ENCODE measurements at places on chromosomes 6 and 20.

DNA sequence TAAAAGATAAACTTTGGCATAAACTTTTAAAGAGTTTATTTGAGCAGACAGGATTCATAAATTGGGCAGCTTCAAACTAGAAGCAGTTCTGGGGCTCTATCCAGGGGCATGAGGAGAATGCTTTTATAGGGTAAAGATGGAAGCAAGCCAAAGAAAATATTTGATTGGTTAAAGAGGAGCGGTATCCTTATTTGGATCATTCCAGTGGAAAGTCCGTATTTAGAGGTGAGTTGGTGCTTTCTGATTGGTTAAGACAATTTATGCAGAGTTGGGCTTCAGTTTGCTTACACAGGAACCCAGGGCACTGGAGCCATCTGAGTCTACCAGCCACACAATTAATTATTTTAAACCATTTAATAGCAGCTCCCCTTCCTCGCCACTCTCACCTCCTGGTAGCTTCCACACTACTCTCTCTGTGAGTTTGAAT lies 37.9 kb upstream of the RNF217 start:
- no peak for DNase-seq

GRCh38 chr20:34874094-34874654 lies 1.5 kb upstream of the GGT7 start:
- DNase-seq, result peak; percentile 77

- no peak for DNase-seq
Observed at GRCh38 chr20:40777653-40778052, 88.6 kb upstream of the MAFB start.

DNA sequence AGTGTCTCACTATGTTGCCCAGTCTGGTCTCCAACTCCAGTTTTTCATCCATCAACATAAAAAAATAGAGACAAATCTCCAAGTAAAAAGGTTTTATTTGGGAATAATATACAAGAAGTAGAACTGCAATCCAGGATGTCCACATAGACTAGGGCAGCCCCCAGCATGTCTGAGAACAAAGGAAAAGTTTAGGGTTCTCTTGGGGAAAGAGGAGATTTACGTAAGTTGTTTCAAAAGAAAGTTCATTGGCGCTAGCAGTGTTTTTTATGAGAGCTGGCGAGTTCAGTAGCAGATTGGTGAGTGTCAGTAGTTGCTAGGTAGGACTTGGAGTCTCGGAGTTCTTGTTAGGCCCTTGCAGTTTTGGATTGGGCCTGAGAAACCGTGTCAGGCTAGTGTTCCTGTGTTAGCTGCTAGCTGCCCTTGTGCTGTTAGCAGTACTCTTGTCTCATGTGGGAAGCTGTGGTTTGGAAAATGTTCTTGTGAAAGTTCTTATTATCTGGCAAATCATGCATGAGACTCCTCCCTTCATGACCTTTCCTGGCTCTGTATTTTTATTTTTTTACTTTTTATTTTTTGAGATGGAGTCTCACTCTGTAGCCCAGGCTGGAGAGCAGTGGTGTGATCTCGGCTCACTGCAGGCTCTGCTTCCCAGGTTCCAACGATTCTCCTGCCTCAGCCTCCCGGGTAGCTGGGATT lies 24.7 kb downstream of the TTLL9 start:
- no peak for DNase-seq

- DNase-seq, result no peak
Observed at GRCh38 chr6:12404651-12405050, 114.5 kb downstream of the EDN1 start.

DNA sequence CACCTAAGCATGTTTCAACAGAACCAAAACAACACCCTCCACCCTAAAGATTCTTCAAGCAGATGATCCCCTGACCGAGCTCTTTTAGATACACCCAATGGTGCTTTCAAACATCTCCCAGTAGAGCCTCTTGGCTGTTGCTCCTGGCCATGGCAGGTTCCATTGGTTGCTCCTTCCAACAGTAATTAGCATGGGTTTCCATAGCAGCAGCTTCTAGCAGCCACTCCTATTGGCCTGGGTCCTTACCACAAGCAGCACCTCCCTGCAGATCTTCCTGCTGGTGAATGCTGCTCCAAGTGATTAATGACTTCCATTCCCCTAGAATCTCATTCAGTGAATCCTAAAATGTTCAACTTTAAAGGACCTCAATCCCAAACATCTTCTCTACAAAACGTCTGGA lies 13.9 kb downstream of the CCN2 start:
- no peak for DNase-seq

GRCh38 chr6:38671885-38672467 lies 31.0 kb downstream of the GLO1 start:
- no peak for DNase-seq

GRCh38 chr6:104750449-104750848 lies 109.3 kb downstream of the HACE1 start:
- DNase-seq, result no peak

- no peak for DNase-seq
Observed at GRCh38 chr6:158865769-158866168, 46.6 kb upstream of the EZR start.

GRCh38 chr6:2982426-2983117 lies 11.2 kb upstream of the SERPINB6 start:
- no peak for DNase-seq

DNA sequence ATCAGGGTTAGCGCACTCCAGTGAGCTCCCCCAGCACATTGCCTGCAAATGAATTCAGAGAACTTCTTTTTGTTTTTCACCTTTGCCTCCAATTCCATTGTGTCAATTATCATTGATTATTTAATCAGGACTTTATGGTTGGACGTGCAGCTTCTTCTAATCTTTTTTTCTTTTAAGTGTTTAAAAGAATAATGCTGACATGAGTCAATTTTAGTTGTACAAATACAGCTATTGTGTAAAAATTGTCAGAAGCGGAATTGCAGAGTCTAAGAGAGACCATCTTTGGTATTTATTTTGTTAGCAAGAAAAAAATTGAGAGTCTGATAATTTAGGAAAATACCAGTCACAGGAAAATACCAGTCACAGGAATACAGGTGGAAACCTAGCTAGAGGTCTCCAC lies 5.5 kb downstream of the ABT1 start:
- no peak for DNase-seq

GRCh38 chr6:119323931-119324330 lies 25.6 kb downstream of the MAN1A1 start:
- DNase-seq, result no peak

DNA sequence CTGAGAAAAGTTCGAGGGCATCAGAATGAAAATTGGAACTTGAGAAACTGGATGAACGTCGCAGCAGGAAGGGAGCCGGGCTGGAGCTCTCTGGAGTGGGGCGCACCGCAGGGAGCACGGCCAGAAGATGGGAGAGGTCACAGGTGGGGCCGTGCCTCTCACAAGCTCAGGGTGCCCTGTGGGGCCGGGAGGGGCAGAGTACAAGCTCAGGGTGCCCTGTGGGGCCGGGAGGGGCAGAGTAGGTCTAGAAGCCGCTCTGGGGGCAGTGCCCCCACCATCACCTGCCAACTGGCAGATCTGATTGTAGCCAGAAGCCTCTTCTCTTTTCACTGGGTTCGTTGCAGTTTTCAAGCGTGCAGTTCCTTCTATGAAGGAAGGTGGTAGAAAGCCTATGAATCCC lies 61.1 kb upstream of the SNX9 start:
- DNase-seq, result no peak

GRCh38 chr6:41733707-41734665 lies 1.4 kb downstream of the TFEB start:
- DNase-seq, result peak; percentile 67

- DNase-seq, result no peak
Observed at GRCh38 chr20:62111148-62111547, 11.1 kb upstream of the LSM14B start.

DNA sequence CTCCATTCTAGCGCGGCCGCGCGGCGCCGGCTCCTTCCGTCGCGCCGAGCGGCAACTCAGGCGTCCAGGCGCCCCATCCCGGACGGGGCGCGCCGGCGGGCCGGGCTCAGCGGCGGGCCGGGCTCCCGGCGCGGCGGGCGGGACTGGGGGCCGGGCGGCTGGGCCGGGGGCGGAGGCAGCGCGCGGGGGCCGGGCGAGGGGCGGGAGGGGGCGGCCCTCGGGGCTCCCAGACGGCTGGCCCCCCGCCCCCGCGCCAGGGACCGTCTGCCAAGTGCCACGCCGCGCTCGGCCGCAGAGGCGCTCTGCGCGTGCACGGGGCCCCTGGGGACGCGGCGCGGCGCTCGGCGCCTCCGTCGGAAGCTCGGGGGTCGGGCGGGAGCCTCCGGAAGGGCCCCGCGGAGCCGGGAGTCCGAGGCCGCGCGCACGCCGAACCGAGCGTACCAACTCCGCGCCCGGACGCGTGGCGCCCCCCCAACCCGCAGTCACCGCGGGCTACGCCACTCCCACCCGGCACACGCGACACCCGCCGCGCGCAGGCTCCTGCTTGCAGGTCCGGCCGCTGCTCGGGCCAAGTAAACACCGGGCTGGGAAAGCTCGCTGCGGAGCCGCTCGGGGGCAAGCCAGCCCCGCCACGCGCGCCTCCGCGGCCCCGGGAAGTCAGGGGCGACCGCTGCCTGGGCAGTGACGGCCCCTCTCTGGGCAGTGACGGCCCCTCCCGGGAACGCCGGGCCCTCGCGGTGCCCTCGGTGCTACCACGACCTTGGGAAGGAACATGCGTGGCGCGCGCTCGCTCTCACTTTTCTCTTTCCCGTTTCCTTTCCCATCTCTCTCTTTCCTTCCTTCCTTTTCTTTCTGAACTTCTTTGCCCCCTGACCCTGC lies at the start of gene PREX1:
PREX1 (minus strand) TSS at position 145 of the 879 bp plus-strand sequence; CDS start at position 6, 139 bp downstream.
- peak; percentile 85 for DNase-seq

GRCh38 chr6:144064402-144065212 lies 30.8 kb downstream of the SF3B5 start:
- peak; percentile 84 for DNase-seq

DNA sequence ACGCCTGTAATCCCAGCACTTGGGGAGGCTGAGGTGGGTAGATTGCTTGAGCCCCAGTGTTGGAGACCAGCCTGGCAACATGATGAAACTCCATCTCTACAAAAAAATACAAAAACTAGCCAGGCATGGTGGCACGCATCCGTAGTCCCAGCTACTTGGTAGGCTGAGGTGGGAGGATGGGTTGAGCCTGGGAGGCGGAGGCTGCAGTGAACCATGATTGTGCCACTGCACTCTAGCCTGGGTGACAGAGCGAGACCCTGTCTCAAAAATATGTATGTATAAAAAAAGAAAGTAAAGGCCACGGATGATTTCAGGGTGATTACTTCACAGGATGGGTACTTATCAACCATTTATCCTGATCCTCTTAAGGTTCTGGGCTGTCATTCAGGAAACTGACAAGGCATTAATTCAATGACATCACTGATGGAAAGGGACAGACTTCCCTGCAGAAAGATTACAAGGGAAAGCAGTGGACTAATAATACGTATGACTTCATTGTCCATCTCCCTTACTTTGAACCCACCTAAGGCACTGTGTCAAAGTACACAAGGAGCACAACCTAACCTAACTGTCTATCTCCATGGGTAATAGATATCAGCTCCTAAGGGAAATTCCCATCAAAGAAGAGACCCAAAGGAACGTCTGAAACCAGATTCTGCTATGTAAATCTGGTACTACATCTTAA lies 61.2 kb downstream of the ZMYND8 start:
- DNase-seq, result no peak

- DNase-seq, result no peak
Observed at GRCh38 chr20:3927486-3928291, 38.5 kb downstream of the PANK2 start.

DNA sequence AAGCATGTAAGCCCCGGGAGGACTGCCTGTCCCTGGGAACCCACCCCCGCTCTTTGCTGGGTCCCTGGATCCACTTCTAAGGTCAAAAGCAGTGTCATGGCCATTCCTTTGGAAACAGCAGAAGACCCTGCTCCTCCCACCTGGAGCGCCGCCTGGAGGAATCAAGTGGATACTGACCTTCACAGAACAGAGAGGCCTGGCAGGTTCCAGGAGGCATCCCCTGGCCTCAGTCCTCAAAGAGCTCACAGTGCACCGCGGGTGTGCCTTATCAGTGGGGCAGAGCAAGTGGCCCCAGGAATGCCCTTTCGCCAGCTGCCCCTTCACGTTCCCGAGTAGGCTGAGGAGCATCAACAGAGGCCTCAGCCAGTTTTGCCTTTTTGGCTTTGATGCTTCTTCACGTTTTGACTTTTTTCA lies 11.1 kb upstream of the SLC4A11 start:
- no peak for DNase-seq

DNA sequence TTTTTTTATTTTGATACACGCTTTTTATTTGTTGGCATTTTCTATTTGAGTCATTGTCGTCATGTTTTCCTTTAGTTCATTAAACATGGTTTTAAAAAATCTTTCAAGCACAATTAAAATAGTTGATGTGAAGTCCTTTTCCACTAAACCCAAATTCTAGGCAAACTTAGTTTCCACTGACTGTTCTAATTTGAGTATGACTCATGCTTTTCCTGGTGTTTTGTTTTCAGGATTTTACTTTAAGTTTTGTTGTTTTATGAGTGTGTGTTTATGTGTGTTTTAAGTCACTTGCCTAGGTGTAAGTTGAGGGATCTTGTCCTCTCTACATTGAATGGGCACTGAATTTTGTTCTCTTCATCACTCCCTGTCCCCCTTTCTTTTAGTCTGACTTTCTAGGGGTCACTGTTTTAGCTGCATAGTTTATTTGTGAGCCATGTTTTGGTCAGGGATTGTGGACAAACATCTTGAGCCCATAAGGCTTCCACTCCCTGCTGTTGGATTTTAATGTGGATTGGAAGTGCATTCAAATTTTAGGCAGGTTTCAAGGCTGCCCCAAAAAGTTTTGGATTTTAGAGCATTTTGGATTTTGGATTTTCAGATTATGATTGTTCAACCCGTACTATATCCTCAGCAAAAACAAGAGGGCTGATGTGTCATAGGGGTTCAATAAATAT lies 94.8 kb downstream of the CDYL start:
- DNase-seq, result no peak

DNA sequence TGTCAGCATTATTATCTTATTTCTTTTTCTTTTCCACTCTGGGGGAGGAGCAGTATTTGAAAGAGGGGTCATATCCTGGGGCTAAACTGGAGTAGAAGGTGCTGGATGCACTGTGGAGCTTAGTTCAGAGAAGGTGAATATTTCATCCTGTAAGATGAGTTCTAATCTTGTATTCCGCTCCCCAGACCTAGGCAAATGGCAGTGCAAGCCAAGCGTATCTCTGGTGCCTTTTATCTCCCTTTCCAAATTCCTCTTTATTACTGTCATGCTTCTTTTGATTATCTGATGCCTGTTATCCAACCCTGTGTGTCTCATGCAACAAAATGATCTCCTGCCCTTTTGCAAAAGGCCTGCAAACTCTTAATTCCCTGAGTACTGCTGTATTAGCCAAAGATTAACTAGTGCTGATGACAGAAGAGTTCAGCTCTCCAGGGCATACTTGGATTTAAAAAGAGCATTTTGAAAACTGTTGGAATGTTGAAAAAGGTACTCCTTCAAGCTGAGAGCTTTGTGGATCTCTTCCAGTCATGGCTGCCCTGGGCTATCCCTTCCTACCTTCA lies 138.0 kb downstream of the CARMIL1 start:
- DNase-seq, result no peak

Data from stimulated activated CD8-positive, alpha-beta memory T cell treated with anti-CD3 and anti-CD28 coated beads, Interleukin-4, amount 100 ng/mL, for 48 hours (primary cell).